ENCODE measurements at places on chromosomes 7 and 10.

DNA sequence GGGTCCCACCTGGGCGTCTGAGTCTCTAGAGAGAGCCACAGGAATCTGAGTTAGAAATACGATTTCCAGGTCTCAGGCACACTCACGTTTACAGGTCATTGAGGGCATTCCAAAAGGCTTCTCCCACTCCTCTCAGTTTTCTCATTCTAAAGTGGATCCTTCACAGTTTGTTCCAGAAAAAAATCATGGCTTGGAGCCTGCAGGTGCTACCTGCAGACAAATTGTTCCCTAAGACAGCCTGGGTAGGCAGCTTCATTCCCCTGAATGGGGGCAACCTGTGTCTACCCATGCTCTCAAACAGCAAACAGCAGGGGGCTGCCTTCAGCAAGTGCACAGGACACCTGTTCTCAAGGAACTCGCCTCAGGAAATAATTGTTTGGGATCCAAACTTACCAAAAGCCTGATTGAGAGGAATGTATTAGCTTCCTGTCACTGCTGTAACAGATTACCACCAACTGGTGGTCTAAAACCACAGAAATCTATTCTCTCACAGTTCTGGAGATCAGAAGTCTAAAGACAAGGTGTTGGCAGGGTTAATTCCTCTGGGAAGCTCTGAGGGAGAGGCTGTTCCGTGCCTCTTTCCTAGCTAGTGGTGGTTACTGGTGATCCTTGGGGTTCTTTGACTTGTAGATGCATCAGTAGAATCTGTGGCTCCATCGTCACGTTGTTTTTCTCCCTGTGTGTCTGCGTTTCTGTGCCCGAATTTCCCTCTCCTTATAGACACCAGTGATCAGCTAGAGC lies 117.2 kb downstream of the RAB11FIP2 start:
- DNase-seq, result no peak

GRCh38 chr7:67267914-67268313 lies 271.3 kb downstream of the TYW1 start:
- no peak for DNase-seq

- no peak for DNase-seq
Observed at GRCh38 chr10:20993389-20993788, 96.3 kb upstream of the NEBL start.

DNA sequence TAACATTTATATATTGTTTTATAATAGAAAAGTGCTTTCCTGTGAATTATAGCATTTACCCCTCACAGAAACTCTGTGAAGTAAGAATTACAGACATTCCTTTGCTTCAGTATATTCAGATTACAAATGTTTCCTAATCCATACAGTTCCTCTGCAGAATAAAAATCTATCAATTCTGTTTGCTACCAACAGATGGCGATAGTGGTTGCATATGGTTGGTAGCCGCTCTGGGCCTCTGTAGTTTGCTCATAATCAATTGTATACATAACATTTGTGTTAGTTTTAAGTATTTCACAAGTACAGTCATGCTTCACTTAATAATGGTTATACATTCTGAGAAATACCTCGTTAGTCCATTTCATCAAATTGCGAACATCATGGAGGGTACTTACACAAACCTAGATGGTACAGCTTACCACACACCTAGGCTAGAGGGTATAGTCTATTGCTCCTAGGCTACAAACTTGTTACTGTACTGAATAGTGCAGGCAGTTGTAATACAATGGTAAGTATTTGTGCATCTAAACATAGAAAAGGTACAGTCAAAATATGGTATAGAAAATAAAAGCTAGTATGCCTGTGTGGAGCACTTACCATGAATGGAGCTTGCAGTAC lies 94.4 kb upstream of the STEAP4 start:
- DNase-seq, result no peak

DNA sequence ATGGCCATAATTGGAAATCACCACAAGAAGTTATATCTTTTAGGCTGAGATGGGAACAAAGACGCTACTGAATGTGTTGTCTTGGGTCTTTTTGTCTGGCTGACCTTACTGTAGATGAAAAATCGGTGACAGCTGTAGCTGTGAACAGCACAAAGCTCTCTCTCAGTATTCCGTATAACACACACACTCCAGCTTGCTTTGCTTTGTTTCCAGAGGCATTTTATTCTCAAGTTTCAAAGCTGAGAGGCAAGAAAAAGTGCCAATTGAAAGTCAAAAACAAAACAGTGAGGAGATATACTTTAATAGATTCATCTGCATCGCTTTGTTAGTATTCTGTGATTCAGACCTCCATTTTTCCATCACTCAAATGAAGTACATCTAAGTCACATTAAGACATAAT lies 39.6 kb upstream of the CABCOCO1 start:
- DNase-seq, result no peak

DNA sequence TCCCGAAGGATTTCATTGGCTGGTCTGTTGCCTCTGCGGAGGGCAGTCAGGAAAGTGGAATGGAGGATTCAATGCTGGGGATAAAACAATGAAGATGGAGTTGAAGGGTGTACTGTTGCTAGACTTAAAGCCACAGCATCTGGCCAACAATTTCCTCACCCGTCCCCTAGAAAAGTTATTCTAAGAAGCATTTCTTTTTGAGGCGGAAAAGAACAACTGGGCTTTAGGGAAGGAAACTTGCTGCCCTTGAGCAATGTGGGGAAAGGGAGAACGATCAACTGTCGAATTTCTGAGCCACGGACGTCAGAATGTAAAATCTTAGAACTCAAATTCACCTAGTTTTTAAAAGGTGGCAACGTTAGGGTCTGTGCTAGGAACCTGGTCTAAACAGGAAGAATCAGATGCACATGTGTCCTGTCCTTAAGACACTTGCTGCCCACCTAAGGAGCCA lies 664 bp downstream of the FMC1 start:
- DNase-seq, result no peak

GRCh38 chr10:79285315-79286197 lies 61.7 kb upstream of the PPIF start:
- no peak for DNase-seq

- no peak for DNase-seq
Observed at GRCh38 chr7:12625836-12626235, 55.3 kb downstream of the SCIN start.

GRCh38 chr7:136997735-136998134 lies 129.3 kb downstream of the CHRM2 start:
- DNase-seq, result no peak

GRCh38 chr10:125543796-125544195 lies 139.2 kb downstream of the TEX36 start:
- DNase-seq, result no peak

DNA sequence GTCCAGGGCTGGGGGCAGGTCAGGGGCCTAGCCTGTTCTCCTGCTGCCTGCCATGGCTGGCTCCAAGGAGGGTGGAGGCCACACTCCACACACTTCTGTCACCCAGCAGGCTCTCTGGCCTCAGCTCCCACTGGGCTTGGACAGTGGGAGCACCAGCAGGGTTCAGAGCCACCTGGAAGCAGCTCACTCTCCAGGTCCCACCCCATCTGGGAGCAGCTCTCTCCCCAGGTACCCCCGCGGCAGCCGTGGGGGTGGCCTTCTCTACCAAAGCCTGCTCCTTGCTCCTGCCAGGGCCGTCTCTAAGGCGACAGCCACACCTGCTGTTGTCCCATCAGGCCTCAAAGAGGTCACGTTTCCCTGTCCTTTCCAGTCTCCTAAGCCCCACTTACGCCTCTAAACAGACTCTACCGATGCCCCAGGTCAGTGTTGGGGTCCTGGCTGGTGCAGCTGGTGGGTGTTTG lies 142.5 kb upstream of the RET start:
- no peak for DNase-seq

GRCh38 chr10:68284062-68285001 lies 47.5 kb upstream of the HNRNPH3 start:
- DNase-seq, result no peak

DNA sequence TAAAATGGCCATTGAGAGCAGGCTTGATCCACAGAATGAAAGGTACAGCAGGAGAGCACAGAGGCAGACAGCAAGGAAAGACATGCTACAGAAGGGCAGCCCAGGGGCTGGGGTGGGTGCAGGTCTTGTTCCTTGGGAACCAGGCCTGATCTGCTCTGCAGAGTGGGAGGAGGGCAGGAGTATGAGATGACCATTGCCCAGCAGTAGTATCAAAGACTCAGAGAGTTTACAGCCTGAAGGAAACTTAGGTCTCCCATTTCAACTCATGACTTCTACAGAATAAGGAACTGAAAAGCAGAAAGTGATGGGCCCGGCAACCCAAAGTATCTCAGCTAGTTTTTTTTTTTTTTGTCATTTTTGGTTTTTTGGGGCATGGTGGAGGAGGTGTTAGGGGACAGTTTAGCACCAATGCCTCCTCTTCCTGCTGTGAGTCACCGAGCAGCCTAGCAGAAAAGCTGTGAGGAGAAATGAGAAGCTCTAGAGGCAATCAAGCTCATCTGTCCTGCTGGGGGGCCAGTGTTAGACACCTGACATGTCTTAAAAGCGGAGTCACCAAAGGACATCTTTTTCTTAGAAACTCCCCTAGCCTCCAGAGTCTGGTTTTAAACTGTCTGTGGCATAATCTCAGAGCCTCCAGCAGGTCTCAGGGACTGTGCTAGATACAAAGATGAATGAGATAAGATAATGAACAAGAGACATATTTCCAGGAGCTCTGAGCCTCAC lies 34.3 kb upstream of the HERPUD2 start:
- DNase-seq, result no peak

GRCh38 chr7:25263337-25263736 lies 35.1 kb upstream of the NPVF start:
- no peak for DNase-seq

GRCh38 chr10:131312478-131312836 lies 936 bp upstream of the TCERG1L start:
- DNase-seq, result no peak

DNA sequence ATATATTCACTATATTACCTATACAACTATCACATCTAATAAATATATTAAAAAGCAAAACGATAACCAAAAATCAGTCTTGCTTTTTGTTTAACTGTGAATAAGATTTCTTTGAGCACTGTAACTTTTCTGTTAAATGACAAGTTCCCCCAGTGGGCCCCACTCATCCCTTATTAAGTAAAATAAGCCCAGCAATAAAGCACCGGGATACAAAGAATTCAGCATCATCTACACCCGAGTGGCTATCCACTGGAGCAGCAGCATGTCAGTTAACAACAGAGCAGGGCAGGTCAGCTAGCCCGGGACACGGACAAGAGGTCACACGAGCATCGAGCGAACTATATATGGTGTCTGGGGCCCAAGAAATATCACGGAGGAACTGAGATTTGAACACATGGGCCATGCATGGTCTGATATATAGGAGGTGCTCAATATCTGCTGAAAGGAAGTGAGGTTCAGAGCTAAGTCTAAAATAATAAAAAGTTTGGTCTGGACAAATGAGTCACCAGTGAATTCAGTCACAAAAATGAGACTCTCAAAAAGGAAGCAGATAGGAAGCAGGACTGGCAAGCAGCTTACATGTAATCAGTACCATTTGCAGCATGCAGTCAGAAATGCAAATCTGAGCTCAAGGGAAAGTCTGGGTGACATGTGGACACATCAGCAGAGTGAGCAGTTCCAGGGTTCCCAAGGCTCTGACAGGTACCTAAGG lies 4.1 kb downstream of the ERCC6 start:
- no peak for DNase-seq

GRCh38 chr10:22323538-22324305 lies 2.8 kb downstream of the BMI1 start:
- DNase-seq, result no peak

- no peak for DNase-seq
Observed at GRCh38 chr7:120373174-120373573, 100.2 kb downstream of the KCND2 start.

DNA sequence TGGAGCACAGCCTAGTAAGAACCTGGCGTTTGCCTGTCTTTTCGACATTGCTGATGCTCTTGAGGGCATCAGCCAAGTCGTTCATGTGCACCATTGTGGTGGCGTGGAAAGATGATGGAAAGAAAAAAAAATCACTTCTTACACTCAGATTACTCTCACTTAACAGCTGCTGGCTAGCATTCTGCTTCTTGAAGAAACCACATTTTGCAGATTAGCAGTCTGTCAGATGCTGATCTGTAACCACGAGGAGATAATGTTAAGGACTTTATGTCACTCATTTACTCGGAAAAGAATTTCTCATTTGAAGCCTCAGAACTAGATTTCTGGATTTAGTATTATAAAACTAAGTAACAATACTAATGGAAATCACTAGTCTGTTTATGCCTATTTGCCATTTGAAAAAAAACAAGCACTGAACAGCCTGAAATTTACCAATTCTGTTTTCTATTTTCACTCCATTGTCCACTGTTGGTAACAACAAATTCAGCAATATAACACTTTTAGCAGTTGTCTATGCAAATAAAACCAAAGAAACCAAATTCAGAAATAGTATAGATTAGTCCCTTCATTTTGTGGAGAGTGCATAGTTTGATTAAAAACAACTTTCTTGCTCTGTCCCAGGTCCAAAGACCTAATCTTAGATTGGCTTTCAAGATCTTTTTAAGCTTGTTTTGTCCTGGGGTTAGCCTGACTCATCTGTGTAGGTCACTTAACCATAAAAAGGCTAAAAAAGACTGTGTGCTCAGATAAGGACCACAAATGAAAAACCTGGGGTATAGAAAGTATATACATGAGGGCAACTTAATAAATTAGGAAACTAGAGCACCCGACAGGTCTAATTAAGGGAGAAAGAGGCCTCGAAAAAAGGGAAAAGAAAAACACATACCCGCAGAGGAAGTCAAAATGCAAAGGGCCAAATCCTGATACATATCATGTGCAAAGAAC lies 67.5 kb downstream of the NT5C2 start:
- DNase-seq, result no peak

GRCh38 chr7:39623732-39624441 lies 515 bp downstream of the RALA start:
- no peak for DNase-seq

DNA sequence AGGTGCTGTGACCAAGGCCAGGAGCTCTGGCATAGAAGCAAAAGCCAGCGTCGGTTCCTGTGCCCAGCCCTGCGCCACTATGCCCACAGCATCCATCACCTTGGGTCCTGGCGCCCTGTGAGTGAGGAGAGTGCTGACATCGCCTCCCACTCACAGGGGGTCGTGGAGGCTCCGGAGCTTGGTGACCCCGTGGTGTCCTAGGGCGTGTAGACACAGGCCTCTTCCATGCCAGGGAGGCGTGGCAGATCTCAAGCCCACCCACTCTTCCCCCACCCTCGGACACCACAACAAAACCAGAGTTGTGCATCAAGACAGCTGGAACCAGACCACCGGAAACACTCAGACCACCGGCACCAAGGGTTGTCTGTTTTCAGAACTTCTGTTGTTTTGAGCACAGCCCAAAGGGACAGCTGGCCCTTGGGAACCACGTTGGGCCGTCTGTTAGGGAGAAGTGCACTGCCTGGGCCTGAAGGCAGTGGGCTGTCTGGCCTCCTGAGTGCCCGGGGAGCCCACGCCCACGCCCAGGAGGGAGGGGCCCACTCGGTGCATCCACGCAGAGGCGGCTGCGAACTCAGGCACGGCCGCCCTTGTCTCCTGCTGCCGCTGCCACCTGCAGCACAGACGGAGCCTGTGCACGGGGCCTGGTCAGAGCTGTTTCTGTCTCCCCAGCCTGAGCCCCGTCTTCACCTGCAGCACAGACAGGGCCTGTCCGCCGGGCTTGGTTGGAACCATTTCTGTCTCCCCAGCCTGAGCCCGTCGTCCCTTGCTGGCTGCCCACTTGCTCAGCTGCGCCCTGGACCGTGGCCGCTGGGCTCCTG lies 106.3 kb downstream of the INPP5A start:
- DNase-seq, result no peak

- DNase-seq, result no peak
Observed at GRCh38 chr10:113475381-113475807, 77.5 kb upstream of the HABP2 start.

- DNase-seq, result no peak
Observed at GRCh38 chr10:126439942-126440341, 51.7 kb upstream of the ADAM12 start.

- DNase-seq, result no peak
Observed at GRCh38 chr7:18927134-18927533, 190.3 kb downstream of the TWIST1 start.

GRCh38 chr7:155169498-155170065 lies 99.5 kb downstream of the HTR5A start:
- DNase-seq, result no peak

All from stimulated activated CD4-positive, alpha-beta T cell treated with anti-CD3 and anti-CD28 coated beads, Interleukin-15, amount 100 ng/mL, for 1 hour (primary cell).